ENCODE measurements at places on chromosomes 2 and 18.

GRCh38 chr2:174586418-174587295 is 10.9 kb downstream of the WIPF1 start:
- DNase-seq, result no peak

DNA sequence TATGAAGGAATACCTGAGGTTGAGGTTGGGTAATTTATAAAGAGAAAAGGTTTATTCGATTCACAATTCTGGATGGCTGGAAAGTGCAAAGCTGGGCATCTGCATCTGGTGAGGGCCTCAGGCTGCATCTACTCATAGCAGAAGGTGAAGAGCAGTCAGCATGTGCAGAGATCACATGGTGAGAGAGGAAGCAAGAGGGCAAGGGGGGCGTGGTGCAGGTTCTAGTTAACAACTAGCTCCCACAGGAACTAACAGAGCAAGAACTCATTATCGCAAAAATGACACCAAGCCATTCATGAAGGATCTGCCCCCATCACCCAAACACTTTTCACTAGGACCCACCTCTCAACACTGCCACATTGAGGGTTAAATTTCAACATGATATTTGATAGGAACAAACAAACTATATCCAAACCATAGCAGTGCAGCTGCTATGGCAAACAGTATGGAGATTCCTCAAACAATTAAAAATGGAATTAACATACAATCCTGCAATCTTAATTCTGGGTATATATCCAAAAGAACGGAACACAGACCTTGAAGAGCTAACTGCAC is 72.8 kb upstream of the LDLRAD4 start:
- DNase-seq, result no peak

DNA sequence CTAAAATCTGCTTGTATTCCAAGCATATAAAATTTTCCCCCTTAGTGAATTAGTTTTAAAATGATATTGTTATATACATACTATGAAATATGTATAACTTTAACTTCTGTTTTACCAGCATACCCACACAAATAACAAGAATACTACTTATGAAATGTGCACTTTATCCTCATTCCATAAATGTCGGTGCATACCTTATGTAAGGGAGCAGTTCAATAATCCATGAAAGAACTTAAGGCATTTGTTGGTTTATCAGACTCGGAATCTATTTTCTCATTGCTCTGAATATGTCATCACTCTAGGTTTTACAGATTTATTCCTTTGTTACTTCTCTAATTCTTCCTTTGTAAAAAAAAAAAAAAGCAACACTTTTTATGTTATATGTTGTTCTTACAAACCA is 12.5 kb upstream of the MFF start:
- DNase-seq, result no peak

GRCh38 chr18:27845897-27846296 is 331.0 kb downstream of the CDH2 start:
- DNase-seq, result no peak

DNA sequence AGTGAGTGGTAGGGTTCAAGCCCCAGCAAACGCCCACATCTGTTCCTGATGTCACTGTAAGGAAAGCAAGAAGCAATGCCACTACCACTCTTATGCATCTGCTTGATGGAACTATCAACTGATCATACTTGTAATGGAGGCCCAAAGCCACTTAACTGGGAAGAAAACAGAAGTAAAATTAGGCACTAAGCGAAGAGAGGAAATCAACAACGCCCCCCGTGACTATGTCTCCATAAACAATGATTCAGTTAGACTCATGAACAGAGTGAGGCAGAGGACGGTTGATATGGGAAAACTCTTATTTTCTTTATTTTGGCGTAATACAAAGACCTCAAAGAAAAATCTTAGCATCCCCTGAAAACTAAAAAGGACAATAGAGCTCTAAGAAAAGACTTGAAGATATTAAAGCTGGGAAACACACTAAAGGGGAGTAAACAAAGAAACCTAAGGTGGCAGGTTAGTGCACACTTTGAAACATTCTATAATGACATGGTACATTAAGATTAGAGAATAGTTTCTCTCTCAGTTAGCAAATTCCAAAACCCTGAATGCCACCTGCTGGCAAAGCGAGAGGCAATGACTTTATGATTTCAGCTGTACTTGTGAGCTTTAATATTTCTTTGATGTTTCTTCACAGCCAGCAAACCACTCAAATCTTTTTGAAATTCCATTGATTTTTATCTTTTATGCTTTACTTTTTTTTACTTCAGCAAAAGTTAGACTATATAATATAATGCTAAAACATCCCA is 86.5 kb downstream of the LRP2 start:
- no peak for DNase-seq

DNA sequence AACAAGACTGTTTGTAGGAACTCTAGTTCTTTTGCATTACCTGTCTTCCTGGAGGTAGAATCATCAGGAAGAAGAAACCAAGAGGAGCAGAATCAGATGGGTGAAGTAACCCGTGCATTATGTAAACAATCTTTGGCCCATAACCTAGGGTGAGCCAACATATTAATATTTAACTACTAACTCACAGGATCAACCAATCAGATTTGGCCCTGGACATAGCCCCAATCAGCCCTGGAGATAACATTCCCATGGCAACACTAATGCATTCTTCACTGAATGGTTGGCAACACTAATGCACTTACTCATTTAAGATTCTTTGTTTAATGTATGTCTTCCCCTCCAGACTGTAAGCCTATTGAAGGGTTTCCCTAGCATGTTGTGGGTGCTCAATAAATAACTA is 72.0 kb upstream of the CTAGE1 start:
- DNase-seq, result no peak

DNA sequence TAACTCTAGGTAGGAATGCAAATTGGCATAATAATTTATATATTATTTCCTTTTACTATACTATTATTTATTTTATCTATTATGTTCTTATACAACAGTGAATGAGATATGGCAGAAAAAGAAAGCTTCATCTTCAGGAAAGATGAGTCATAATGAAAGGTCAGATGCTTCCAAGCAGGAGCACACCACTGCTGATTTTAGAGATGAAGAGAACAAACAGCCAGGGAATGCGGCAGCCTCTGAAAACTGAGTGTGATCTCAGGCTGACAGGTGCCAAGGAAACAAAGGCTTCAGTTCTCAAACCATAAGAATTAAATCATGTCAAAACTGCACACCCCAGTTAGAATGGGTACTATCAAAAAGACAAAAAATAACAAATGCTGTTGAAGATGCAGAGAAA is 149.0 kb downstream of the CCDC178 start:
- no peak for DNase-seq

GRCh38 chr18:70578480-70578879 is 289.6 kb downstream of the SOCS6 start:
- DNase-seq, result no peak

DNA sequence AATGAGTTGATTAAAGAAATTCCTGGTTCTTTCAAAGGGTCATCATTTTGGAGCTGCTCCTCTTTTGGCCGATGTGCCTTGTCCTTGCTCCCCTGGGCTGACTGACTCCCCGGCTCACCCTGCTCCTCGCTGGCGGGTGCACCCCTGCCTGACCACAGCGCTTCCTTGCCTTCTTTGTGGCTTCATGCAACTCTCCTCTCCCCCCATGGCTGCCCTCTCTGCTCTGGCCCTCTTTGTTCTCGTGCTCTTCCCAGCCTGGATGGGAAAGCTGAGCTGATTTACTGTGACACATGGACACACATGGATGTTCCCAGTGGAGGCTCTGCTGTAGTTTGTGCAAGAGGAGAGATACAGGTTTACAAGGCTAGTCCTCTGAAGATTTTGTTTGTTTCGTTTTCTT is 234.6 kb downstream of the HAUS1 start:
- no peak for DNase-seq

- no peak for DNase-seq
Observed at GRCh38 chr2:19989342-19989666, 601 bp downstream of the WDR35 start.

- no peak for DNase-seq
Observed at GRCh38 chr2:197711578-197711977, 6.4 kb downstream of the MARS2 start.

DNA sequence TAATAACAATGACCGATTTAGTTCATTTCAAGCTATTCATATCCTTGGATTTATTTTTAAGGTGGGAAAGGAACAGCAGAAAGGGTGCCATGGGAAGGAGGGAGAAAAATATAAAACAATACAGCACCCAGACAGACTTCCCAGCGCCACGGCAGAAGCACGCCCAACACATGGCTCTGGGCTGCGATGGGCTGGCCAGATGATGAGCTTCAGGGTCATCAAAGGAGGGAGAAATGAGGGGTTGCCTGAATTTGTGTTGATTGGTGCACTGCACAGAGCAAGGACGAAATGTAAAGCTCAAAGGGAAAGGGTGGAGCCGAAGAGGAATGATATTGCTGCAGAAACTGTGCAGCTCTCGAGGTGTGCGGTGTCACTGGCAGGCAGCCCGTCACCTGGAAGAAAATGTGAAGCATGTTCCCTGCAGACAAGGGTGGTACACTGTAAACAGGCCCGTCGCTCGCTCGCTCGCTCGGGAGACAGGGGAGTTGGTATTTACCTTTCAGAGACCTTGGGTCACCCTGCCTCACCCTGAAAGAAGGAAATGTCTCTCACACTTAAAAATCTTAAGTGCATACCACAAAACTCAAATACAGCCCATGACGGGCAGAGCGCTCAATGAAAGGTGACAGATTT is 195.5 kb upstream of the CTAGE1 start:
- no peak for DNase-seq

DNA sequence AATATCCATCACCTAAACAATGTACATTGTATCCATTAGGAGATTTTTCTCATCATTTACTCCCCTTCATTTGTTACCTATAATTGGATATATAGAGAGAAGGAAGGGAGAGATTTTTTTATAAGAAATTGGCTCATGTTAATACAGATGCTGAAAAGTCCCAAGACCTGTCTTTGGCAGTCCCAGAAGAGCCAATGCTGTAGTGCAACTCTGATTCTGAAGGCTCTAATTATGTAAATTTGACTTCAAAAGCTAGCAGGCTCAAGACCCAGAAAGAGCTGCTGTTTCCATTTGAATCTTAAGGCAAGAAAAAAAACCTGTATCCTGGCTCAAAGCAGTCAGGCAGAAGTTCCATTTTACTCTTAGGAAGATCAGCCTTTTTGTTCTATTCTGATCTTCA is 1245.5 kb upstream of the FAM98A start:
- no peak for DNase-seq

GRCh38 chr2:189369566-189369965 is 71.7 kb upstream of the WDR75 start:
- no peak for DNase-seq

DNA sequence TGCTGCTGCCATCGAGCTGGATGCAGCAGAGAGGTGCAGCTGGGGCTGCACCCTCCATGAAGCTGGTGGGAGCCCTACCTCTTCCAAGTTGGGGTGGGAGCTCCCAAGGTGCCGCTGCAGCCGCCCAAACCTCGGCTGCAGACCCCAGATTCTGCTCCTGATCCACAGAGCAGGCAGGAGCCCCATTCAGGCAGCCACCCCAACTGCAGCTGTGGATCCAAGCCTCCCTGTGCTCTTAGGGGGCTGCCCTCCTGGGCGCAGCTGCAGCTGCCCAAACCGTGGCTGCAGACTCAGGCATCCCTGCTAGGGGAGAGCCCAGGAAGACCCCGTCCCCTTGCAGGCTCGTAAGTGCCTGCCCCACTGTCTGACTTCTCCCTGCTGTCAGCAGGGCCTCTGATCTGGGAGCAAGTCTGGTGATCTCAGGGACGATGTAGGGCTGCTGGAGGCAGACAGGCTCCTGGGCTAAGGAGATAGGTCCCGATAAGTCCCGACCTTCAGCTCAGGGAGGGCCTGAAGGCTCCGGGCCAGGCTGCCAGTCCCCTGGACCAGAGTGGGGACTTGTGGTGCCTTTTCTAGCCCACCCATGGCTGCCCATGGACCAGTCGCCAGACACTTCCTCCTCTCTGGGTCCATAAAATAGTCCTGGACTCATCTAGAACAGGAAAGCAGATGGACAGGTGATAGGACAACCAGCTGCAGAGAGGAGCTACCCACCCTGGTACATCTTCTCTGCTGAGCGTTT is 767.1 kb upstream of the CDH7 start:
- DNase-seq, result no peak

GRCh38 chr18:76672627-76673026 is 149.7 kb upstream of the ZNF236 start:
- no peak for DNase-seq

- no peak for DNase-seq
Observed at GRCh38 chr2:143321994-143322393, 192.8 kb downstream of the ARHGAP15 start.

DNA sequence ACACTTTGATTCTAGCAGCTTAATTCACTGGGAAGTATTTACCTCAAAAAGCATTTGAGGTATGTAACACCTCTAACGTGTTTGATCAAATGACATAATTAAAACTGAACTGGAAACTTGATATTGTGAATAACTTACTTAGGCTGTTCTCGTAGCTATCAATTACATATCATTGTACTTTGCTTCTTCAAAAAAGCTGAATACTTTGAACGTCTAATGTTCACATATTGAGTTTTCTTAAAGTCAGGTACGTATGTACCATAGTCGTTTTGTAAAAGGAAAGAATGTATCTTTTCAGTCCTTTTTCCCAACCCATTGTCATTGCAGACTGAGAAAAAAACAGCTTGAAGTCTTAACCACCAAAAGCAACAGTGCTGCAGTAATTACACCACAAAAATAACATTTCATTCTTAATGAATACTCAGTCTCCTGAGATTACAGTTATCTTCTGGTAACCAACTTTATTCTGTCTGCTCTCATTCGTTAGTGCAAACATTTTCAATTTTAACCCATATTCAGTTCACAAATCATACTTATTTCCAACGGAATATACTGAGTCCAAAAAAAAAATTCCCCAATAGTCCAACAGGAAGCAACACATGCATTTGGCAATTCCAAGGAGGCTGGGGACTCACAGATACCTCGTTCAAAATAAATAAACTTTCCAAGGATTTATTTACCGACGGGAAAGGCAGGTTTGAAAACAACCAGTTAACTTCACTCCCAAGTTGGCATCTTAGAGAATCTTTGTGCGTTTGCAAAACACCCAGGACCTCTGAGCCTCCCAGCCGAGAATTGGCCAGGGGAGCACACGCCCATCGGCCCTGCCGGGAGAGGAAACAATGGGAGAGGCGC is 1.1 kb downstream of the CHN1 start:
- no peak for DNase-seq

DNA sequence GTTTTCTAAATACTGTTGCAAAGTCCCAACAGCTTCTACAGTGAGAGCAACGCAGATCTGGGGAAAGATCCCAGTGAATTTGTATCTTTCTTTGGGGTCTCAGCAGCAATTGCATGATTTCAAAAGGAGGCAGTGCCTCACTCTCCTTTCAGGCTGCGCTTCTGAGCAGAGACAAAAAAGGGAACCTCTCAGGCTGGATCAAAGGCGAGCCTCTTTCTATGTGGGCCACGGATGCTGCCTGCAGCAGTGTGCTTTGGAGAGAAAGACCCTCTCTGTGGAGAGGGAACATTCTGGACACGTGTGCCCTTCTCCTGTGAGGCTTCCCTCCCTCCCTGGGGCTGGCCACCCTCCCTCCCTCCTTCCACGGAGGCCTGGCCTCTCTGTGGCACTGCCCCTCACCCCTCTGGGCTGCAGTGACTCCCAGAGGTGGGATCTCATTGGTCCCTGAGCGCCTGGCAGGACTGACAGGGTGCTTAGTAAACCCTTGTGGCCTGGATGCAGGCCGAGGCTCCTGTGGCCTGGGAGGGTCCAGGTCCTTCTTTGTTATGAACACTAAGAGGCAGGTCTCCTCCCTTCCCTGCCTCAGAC is 21.6 kb upstream of the PDIA6 start:
- DNase-seq, result no peak

- DNase-seq, result no peak
Observed at GRCh38 chr18:28504066-28504465, 327.1 kb upstream of the CDH2 start.

Data from esophagus squamous epithelium (tissue), 5 donors.